ENCODE measurements at places on chromosomes 2 and 18.

- no peak for DNase-seq
Observed at GRCh38 chr2:55721596-55722215, 28.1 kb upstream of the PNPT1 start.

GRCh38 chr18:52813635-52814416 lies 473.8 kb downstream of the DCC start:
- no peak for DNase-seq

DNA sequence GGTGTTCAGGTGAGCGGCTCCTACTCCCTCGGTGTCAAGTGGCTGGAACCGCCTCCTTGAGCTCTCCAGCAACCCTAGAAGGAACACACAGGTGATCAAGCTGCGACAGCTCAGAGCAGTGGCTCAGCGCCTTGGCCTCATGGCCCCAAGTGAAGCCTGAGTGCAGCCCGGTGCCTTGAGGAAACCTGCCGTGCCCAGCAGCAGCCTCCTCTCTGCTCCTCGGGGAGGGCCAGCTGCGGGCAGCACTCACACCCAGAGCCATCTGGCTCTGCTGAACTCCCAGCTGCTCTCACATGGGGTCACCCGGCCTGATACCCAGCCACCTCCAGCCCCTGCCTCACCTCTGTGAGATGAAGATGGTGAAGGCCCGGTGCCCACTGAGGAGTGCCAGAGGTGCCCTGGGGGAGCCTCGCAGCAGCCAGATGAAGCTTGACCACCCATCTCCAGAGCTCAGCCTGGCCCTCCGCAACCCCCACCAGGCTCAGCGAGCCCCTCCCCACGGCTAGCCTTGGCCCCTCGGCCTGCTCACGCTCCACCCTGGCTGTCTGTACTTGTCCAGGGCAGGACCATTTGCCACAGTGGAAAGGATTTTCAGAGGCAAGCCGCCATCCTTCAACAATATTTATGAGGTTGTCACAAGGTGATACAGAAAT lies 70.6 kb upstream of the RAB6C start:
- no peak for DNase-seq

GRCh38 chr2:101696272-101697123 lies 1.0 kb upstream of the MAP4K4 start:
- peak; percentile 52 for DNase-seq

GRCh38 chr2:168482952-168483831 lies 27.1 kb downstream of the CERS6 start:
- DNase-seq: no peak

DNA sequence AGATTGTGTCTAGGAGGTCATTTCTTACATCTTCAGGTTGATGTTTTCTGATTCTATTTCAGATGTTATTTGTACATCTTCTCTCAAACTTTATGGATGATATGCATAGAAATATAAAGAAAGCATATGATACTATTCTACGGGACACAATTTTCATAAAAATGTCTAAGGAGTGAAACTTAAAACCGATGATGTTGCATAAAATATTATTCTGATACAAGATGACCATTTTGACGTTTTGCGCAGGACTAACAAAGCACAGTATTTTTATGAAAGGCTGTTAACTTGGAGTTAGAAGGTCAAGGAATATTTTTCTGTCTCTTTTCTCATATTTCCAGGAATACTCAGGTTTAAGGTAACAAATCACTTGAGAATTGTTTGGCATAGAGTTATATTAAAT lies 8.7 kb downstream of the NETO1 start:
- no peak for DNase-seq

DNA sequence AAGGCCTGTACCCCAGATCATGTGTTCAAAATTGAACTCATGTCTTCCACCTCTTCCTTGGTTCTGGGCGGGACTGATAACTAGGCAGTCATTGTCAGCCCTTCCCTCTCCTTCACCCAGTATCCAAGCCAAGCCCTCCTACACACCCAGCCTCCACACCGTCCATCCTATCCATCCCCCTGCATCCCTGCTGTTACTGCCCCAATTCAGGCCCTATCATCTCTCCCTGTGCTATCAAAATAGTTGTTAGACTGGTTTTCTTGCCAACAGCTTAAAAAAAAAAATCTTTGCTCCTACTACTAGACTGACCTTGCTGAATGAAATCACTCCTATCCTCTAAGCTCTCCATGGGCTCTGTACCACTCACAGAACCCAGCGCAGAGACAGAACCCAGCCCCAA lies 32.8 kb downstream of the TGFA start:
- DNase-seq: no peak

DNA sequence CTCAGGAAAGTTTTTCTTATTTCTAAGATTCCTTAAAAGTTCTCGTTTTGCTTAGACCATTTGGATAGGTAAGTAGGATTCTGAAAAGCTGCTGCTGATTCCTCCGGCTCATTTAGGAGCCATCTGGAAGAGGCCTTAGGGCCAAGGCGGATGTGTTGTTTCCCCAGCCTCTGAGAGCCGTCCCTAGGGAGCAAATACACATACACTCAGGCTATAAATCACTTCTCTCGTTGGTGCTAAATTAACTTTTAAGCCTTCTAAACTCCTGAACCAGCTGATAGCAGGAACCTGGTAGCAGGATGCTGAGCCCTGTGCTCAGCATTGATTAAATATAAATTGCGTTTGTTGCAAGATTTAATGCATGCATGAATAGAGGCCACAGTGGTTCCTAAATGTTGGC lies 109.8 kb downstream of the ADCYAP1 start:
- no peak for DNase-seq

DNA sequence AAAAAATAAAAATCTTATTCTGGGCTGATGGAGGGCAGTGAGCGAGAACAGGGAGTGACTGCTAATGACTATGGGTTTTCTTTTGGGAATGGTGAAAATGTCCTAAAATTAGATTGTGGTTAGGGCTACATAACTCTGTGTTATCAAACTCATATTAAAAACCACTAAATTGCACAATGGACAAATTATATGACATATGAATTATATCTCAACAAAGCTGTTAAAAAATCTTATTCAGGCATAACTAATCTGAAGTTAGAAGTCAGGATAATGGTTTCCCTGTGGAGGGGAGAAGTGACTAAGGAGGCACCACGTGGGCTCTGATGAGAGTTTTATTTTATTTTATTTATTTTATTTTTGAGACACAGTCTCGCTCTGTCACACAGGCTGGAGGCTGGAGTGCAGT lies 32.1 kb upstream of the DPP4 start:
- DNase-seq: no peak

- DNase-seq: no peak
Observed at GRCh38 chr18:31655354-31655753, 29.0 kb downstream of the B4GALT6 start.

- DNase-seq: no peak
Observed at GRCh38 chr18:40553029-40553428, 1402.0 kb upstream of the PIK3C3 start.

GRCh38 chr2:19868224-19868623 lies 33.6 kb downstream of the TTC32 start:
- DNase-seq: no peak

DNA sequence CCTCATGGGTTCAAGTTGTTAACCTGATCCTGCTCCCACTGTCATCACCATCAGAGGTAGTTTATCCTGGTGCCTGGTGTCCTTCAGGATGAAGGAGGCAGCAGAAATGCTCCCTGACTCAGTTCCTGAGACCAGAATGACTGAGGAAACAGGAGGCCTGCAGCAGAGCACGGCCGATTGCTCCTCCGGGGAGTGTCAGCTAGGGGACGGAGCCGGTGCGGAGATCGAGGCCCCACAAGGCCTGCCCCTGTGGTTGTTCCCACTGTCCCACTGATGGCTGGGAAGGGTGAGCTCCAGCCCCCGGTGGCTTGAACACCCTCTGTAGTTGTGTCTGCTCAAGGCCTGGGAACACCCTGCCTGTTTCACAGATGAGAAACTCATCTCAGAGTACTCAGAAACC lies 45.6 kb downstream of the SH3BP4 start:
- DNase-seq: no peak

GRCh38 chr18:45488645-45489044 lies 126.6 kb upstream of the SLC14A2 start:
- DNase-seq: no peak

DNA sequence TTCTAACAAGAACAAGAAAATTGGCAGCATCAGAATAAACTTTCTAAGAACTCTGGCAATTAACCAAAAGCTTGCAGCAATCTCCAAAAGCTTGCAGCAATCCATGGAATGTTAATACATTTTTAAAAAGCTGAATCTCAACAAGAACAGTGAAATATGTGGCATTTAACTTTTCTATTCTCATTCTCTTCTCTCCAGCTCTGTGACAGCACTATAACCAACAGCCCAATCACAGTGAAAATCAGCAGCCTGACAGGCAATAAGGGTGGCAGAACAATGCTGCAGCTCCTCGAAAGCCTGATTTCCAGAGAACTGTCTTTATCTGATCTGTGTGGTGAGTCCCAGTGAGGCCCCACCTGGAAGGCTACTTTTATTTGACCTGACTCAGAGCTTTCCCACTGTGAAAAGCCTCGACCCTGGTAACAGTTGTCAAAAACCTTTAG lies 60.0 kb downstream of the TMEM131 start:
- no peak for DNase-seq

DNA sequence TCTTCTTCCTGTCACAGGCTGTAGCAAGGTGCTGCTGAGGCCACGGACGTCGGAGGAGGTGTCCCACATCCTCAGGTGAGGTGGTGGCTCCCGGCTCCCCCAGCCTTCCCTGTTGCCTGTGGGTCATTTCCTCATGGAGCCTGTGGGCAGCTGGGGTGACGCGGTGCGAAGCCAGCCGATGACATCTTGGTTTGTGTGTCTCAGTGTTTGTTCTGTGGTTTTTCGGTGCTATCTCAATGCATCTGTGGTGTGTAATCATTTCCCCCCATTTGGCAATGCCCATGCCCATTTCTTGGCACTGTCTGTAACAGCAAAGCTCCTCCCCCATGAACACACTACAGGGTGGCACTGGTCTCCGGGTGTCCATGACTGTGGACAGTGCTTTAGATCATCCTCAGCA lies 6.6 kb downstream of the D2HGDH start:
- DNase-seq: no peak
